ENCODE measurements at places on chromosomes 13 and 19.

GRCh38 chr13:29483211-29483610 lies 112.3 kb downstream of the SLC7A1 start:
- DNase-seq: no peak

GRCh38 chr19:3359015-3359918 lies 7.1 kb upstream of the NFIC start:
- DNase-seq: peak; percentile 48

DNA sequence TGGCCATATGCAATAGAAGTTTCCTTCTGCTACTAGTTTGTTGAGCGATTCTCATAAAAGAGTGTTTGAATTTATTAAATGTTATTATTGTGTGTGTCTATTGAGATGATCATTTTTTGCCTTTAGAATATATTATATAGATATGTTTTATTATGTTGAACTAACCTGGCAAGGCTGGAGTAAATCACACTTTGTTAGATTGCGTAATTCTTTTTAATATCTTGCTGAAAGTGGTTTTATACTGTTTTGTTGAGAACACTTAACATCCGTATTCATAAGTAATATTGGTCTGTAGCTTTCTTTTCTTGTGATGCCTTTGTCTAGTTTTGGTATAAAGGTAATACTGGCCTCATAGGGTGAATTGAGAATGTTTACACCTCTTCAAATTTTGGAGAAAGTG lies 574.3 kb upstream of the PCDH20 start:
- no peak for DNase-seq

- DNase-seq: no peak
Observed at GRCh38 chr13:80199585-80200292, 141.2 kb downstream of the SPRY2 start.

GRCh38 chr19:6813659-6814058 lies 41.2 kb downstream of the VAV1 start:
- no peak for DNase-seq

Measured in inflammatory macrophage (primary cell).